Immature natural killer cell (primary cell): ENCODE measurements at places on chromosomes 5 and 9.

DNA sequence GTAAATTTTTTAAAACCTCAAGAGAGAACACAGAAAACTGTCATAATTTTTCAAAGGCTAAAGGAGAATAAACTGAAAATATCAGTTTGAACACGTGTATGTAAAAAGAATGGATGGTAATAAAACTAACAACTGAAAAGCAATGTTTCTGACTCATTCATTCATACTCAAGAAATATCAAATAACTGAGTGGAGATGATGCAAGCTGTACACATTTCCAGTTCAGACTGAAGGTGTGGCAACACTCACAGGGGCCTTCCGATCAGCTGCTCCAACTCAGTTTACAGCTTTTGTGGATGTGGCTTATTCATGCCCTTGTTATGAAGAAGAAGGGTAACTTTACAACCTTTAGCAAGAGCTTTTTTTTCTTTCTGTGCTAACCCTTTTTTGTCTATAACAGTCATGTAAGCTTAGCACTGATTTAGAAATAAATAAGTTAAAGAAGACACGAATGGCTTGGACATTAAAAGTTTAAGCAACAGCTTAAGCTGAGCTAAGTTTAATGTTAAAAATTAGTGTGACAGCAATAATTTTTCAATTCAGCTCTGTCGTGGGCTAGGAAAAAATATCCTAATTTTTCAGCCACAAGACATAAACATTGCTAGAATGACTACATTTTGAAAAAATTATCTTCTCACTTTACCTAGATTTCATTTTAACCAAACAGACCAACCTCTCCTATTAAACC lies 453.5 kb downstream of the RAB3C start:
- peak; percentile 76 for DNase-seq

GRCh38 chr5:117738571-117738970 lies 1163.9 kb upstream of the SEMA6A start:
- no peak for DNase-seq

GRCh38 chr9:113958556-113958955 lies 82.4 kb downstream of the ZNF618 start:
- no peak for DNase-seq

GRCh38 chr9:3277200-3277599 lies 248.6 kb downstream of the RFX3 start:
- DNase-seq, result peak; percentile 2

GRCh38 chr9:79952401-79952800 lies 380.6 kb downstream of the TLE4 start:
- DNase-seq, result no peak

DNA sequence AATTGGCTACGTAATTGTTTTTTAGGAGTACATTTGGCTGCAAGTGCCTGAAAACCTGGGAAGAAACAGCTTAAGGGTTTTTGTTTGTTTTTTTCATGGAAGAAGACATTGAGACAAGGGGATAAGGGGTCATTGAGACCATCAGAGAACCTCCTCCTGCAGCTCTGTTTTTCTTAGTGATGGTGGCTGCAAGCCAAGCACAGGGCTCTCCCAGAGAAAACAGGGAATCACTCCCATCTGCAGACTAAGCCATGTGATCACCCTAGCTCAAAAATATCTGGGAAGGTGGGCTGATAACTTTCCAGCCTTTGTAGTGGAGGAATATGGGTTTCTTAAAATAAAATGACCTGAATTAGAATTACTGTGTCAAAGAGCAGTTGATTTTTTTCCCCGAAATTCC lies 25.1 kb downstream of the PALM2AKAP2 start:
- DNase-seq, result no peak

DNA sequence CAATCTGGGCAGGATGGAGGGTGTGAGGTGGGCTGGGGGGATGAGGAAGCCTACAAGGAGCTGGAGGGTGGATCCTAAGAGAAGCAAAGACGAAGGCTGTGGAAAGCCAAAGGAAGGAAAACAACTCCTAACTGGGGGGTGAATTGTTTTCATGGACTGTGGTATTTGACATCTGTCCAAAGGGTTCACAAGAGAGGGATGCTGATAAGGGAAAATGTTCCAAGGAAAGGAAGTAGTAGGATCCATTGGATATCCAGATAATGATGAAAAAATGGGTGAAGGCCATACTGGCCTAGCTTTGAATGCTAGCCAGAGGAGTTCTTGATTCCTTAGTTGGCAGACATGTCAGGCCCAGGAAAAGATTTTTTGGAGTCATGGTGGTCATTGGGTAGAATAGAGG lies 51.8 kb upstream of the FOXI1 start:
- no peak for DNase-seq

DNA sequence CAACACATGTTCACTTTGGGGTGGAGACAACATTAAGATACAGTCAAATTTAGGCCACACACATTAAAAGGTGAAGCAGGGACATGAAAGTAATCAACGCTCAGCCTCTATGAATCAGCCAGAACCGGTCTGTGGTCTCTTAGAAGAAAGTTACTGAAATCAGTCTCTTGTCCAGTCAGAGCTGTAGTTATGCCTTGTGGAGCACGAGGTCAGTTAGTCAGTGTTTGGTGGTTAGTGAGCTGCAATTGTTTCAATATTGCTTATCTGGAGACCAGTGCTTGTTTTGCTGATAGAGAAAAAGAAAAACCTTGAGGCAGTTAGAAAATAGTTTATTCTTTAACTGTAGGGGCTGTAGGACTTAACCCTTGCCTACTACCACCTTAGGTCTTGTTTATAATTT lies 157.8 kb upstream of the RASEF start:
- DNase-seq, result no peak

DNA sequence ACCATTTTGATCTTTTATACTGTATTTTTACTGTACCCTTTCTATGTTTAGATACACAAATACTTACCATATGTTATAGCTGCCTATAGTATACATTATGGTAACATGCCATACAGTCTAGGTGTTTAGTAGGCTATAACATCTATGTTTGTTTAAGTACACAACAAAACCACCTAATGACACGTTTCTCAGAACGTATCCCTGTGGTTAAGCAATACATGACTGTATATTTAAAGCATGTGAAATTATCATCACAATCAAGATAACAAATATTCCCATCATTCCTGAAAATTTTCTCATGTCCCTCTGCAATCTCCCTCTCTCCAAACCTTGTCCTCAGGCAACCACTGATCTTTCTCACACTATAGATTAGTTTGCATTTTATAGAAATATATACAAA lies 66.4 kb upstream of the SUSD1 start:
- DNase-seq, result no peak

- no peak for DNase-seq
Measured at GRCh38 chr9:114181607-114182409, 26.5 kb downstream of the COL27A1 start.

- no peak for DNase-seq
Measured at GRCh38 chr9:129136446-129137035, 25.3 kb downstream of the PTPA start.

GRCh38 chr9:660227-660626 lies 181.3 kb upstream of the DMRT1 start:
- peak; percentile 12 for DNase-seq

- no peak for DNase-seq
Measured at GRCh38 chr5:90483206-90483605, 8.5 kb downstream of the POLR3G start.

GRCh38 chr5:167653645-167654106 lies 637.8 kb upstream of the WWC1 start:
- DNase-seq, result no peak

- no peak for DNase-seq
Measured at GRCh38 chr5:82884821-82885471, 192.2 kb downstream of the TMEM167A start.

- DNase-seq, result no peak
Measured at GRCh38 chr9:136110082-136111061, 8.3 kb downstream of the TMEM250 start.

DNA sequence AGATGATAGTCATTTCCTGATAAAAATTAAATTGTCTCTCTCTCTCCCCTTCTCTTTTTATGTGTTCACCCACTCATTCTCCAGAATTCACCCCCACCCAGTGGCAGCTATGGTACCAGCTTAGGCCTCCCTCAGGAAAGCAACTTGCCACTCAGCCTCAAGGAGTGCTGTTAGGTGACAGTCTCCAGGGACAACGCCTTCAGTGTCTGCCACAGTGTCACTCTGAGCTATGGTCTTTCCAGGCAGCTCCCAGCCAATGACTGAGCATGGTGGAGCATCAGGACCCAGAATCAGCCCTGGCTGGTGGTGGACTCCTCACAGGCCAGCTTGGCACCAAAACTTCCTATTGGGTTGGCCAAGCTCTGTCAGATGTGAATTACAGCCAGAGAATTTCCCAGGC lies 140.9 kb upstream of the PIK3R1 start:
- no peak for DNase-seq

GRCh38 chr5:143056339-143056704 lies 286.1 kb downstream of the ARHGAP26 start:
- DNase-seq, result no peak

GRCh38 chr5:180810959-180811622 lies 8.5 kb upstream of the MGAT1 start:
- no peak for DNase-seq

DNA sequence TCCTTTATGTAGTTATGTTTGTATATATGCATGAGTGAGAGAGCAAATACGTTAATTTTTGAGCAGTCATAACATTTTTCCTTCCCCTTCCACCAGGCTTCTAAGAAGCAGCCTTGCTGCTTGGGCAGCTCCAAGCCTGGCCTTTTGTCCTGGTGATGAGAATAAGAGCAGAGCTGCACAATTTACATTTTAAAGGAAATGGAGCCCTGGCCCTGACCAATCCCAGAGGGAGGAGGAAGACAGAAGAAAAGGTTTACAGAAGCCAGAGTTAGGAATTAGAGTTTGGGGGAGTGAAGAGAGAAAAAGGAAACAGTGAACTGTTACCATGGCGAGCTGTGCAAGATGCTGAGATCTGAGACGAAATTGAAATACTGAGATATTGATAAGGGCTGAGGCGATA lies 25.3 kb upstream of the EFNA5 start:
- DNase-seq, result no peak

DNA sequence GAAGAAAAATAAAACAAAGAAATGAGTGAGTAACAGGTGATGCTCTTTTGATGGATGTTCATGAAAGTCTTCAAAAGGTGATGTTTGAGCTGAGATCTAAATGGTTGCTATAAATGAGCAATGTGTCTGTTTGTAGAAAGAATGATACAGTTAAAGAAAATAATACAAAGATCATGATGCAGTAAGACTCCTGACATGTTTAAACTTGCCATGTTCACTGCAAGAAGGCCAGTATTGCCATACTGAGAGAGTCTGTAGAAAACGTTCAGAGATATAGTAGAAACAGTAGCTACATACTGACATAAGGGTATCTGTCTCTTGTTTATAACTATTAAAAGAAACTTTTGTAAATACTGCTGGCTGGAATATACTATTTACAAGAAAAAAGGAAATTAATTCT lies 1609.2 kb upstream of the ACO1 start:
- no peak for DNase-seq

GRCh38 chr5:95284572-95285408 lies at the start of gene MCTP1:
Gene MCTP1, minus strand, starts transcription at chr5:95285094.
- no peak for DNase-seq

GRCh38 chr9:108842610-108843295 lies 13.0 kb downstream of the ACTL7B start:
- DNase-seq, result no peak

GRCh38 chr5:128591598-128592455 lies 53.8 kb upstream of the FBN2 start:
- no peak for DNase-seq

- no peak for DNase-seq
Measured at GRCh38 chr5:80408484-80409366, 861 bp downstream of the ZFYVE16 start.

GRCh38 chr5:131505237-131505908 lies 129.7 kb downstream of the RAPGEF6 start:
- DNase-seq, result no peak

DNA sequence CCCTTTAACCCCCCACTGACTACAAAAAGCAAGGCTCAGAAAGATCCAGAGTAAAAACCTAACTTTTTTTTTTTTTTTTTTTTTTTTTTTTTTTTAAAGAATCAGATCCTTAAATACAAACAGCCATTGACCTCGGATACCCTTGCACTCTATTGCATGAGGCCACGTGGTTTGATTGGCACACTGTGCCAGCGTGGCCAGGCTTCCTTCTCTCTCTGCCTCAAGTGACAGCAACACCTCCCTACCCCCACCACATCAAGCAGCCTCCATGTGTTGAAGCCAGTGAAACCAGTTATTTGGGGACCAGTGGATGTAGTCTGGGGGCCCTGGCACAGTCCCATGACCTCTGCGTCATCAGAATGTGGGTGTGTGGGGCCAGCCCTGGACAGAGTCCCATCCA lies 71.4 kb downstream of the OTULIN start:
- no peak for DNase-seq

- peak; percentile 89 for DNase-seq
Measured at GRCh38 chr9:137000177-137000930, 4.0 kb upstream of the CLIC3 start.

DNA sequence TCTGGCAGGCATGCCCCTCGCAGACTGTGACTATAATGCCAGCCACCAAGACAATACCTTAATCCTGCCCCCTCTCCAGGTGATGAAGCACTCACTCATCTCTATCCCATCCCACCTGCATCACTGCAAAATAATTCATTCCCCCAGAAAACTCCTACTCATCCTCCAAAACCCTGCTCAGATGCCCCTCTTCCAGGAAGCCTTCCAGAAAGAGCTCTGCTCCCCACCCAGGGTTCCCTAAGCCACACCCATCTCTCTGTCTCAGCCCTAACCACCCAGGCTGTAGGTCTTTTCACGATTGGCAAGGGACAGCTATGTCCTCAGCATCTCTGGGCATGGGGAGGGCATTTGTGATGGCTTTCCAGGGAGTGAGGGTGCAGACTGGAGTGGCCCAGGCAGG lies 17.2 kb downstream of the NR5A1 start:
- no peak for DNase-seq

DNA sequence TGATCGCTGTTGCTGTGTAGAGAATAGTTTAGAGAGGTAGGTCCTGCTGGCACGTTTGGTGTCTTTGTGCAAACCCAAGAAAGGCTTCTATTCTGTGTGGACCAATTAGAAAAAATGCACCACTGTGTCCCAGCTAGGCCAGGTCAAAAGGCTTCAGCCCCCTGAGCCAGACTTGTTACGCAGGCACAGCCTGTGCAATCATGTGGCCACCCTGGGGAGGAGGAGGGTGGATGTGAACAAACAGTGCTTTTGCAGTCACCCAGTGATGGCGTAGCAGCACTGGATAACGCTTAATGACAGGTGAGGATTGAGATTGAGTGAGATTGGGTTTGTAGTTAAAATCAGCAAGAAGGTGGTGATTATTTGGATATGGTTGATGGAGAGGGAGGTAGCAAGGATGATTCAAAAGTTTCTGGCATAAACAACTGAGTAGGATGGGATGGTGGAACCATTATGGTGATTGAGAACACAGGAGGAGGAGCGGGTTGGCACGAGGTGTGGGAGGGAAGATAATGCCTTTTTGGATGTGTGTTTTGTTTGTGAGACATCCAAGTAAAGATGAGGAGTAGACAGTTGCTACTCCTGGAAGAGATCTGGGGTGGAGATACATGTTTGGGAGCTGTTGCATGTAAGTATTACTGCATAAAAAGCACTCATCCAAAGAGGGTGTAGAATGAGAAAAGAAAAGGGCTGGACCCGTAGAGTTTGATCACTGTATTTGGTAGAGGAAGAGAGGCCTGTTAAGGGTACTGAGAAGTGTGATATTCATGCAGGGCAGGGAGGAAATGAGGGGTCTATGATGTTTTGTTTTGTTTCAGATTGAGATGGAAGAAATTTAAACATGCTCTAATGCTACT lies 6.7 kb downstream of the GCNT1 start:
- DNase-seq, result no peak
